Smooth muscle cell of the coronary artery (primary cell): ENCODE measurements at places on chromosomes 6 and 20. TPM values are rescaled to one million over a fixed set of nuclear protein-coding genes. Genes with fewer than 3 reads are reported as not detected.

The FAM50B gene
- total RNA-seq, result 11.9 and 14.4 TPM in 2 replicates

The CLPSL1 gene
- total RNA-seq, result not detected in 2 replicates

The COL9A1 gene
- total RNA-seq, result not detected in 2 replicates

The PLA2G7 gene
- not detected in 2 replicates for total RNA-seq

The BIRC7 gene
- 0.23 TPM in 1 of 2 replicates, not detected in the other for total RNA-seq

The BANF2 gene
- total RNA-seq, result not detected in 2 replicates

The CEP162 gene
- 5.4 and 6.3 TPM in 2 replicates for total RNA-seq

The HLA-DMB gene
- 0.08 and 0.12 TPM in 2 replicates for total RNA-seq

The GPR6 gene
- not detected in 2 replicates for total RNA-seq

The ETV7 gene
- 0.75 and 2.8 TPM in 2 replicates for total RNA-seq

The CLDN20 gene
- total RNA-seq, result not detected in 2 replicates

The MPC1 gene
- 26.8 and 27.7 TPM in 2 replicates for total RNA-seq
